NCI-H1694 treated with DMSO at 0.1 percent for 48 hours (cell line): ENCODE measurements at places on chromosomes 1 and 21.

DNA sequence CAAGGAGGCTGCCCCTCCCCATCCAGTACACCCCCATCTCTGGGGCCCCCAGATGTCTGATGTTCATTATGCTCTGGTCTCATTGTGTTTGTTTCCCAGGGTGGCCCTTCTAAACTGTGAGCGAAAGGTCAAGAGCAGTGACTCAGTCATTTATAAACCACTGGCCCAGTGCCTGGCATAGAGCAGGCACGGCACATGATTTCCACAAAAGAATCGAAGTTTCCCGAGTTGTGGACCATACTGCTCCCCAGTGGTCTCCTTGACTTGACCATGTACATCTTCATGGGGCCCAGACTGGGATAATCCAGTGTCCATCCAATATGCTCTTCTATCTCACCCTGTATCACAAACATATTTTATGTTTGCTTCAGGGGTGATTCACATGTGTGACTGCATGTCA lies 153.3 kb downstream of the NR5A2 start:
- DNase-seq, result no peak

DNA sequence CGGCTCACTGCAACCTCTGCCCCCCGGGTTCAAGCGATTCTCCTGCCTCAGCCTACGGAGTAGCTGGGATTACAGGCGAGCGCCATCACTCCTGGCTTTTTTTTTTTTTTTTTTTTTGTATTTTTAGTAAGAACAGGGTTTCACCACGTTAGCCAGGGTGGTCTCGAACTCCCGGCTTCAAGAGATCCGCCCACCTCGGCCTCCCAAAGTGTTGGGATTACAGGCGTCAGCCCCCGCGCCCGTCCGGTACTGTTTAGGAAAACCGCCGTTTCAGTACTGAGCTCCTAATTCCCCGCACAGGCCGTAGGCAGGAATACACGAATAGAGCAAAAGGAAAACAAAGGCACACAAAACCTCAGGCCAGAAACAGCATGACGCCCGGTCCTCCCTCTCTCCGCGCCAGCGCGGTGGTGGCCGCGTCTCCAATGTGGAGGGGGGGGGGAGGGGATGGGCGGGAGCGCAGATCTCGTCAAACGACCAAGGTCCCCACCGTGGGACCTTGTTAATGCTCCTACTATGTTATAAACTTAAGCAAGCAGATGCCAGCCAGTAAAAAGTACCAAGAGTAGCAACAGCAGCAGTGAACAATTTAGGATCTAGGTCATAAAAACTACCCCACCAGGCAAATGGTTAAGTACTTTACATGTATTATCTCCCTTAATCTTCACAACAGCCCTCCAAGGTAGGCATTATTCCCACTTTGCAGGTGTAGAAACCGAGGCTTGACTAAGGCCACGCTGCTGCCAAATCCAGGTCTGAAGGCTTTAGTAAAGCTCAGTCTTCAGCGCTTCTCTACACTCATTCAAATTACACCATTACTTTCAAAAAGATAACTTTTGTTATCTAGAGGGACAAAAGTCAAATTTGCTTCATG lies 648 bp upstream of the ADAR start:
- DNase-seq, result peak; percentile 64

DNA sequence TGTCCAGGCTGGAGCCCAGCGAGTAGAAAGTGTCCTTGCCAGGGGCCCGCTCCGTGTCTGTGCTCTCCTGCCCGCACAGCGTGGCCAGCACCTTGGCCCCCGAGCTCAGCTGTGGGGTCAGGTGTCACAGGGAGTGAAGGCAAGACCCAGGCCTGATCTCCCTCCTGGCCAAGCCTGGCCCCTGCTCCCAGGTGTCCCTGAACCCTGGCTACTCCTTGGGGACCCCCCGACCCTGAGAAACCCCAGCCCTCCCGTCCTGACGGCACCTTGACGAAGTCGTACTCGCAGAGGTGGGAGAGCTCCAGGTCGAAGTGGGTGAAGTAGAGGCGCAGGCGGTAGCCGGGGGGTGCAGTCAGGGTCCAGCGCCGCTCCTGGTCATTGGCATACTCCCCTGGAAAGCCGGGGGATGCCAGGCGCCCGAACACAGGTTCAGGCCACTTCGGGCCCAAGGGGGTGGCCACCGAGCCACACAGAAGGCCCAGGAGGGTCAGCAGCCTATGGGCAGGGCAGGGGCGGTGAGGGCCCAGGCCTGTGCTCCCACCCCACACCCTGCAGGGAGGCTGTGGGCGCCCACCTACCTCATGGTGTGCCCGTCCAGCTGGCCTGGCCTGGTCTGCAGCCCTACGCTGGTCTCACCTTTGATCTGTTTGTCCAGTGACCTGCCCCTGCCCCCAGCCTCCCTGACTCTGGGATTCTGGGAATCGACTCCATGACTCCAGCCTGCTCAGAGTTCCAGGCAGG lies at the start of gene MASP2:
Gene MASP2 (minus strand): TSS at position 615 of the 741 bp plus-strand sequence. CDS start 32 bp downstream, at position 583.
- DNase-seq, result no peak

DNA sequence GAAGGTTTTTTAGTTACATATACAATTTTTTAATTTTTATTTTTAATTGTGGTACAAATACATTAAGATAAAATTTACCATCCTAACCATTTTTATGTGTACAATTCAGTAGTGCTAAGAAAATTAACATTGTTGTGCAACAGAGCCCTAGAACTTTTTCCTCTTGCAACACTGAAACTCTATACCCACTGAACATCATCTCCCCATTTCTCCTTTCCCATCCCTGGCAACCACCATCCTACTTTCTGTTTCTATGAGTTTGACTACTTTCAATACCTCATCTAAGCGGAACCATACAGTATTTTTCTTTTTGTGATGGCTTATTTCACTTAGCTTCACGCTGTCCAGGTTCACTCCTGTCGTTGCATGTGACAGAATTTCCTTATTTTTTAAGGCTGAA lies 54.1 kb downstream of the PALMD start:
- no peak for DNase-seq

GRCh38 chr1:223298701-223299100 lies 65.3 kb downstream of the SUSD4 start:
- DNase-seq, result no peak

GRCh38 chr1:96073100-96073499 lies 648.5 kb upstream of the PTBP2 start:
- DNase-seq, result no peak

DNA sequence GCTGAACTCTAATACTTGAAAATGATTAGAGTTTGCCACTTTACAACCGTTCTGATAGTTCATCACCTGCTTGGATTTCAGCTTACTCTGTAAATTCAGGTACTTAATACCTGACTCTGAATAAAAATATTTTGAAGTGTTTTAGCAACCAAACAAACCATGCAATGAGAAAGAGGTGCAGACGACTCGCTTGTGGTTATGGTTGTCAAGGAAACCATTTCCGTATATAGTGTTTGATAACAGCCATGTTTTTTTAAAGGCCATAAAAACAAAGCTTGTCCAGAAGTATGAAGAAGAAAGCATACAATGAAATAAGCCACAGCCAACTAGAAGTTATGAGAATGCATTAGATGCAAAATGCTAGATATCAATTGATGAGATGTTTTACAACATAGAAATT lies 167.2 kb upstream of the HMCN1 start:
- no peak for DNase-seq

DNA sequence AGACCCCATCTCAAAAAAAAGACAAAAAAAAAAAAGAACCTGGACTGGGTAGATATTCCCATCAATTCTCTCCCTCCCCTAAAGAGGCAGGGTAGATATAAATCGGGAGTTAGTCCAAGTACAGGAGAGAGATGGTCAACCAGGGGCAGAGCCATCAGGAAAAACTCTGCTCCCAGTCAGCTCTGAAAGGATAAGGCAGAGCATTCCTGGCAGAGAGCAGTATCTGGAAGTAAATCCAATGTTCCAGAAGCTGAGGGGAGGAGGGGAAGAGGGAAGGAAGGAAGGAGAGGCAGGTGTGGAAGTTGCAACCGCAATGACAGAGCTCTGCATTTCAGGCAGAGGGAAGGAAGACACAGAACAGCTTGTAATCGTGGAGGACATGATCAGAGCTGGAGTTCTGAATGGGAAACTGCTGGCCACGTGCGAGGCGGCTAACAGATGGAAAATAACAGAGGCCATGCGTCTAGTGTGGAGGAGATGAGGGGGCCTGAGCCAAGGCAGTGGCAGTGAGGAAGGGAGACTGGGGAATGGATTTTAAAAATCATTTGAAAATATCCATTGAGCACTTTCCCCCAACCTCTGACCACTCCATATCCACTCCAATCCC lies 15.3 kb upstream of the VWA5B1 start:
- DNase-seq, result no peak

GRCh38 chr1:12580054-12580887 lies 37.7 kb downstream of the DHRS3 start:
- no peak for DNase-seq

GRCh38 chr1:68542586-68542985 lies 45.7 kb upstream of the DEPDC1 start:
- no peak for DNase-seq

GRCh38 chr1:186739515-186739914 lies 59.3 kb upstream of the PTGS2 start:
- no peak for DNase-seq

DNA sequence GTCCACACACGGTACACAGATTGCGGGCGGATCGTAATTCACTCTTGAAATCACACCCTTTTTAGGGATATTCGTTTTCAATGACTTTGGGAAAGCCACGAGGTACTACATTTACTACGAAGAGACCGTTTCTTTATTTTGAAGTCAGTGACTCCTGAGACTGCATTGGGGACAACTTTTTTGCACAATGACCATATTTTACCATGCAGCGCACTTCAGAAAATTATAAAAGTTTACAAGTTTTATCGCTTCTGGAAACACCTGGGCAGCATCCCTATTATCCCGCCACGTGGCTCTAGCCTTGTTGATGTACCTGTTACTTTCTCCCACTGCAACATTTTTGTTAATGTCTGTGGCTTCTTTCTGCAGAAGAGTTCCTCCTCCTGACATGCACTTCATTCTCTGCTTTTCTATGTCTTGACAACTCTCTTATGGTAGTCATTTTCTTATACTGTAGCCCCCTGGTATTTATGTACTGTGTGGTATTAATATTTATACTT lies 1.3 kb upstream of the AKT3 start:
- peak; percentile 100 for DNase-seq

DNA sequence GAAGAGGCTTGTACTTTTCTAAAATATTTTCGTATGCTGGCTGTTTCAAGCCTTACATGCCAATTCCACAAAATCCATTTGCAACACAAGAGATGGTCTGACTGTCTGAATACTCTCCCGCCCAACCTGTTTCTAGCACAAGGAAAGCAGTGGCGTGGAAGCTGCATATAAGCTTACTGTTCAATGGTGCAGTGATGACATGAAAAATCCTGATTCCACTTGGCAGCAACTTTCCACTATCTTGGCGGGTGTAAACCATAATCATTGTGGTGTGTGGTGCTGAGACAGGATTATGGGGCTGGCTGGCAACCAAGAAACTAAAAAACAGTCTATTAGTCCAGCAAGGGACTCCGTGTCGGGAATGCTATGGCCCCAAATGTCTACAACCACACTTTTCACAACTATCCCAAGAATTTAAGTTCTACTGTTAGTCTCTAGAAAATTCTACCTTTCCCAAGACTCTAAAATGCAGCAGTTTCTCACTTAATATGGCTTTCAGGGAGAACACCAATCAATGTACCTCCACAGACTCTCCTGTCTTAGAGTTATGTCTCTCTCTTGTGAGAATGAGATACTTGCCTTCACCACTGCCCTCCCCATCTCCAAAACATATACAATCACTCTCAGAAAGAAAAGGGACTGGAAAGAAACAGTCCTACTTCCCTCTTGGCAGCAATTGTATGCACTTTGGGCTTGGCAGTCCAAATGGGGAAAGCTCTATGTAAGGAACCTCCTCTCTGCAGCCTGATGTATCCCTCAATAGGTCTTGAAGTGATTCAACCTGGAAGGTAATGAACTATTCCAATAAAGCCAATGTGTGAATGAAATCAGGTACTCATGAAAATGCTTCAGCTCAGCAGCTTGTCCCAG lies 9.5 kb downstream of the COLGALT2 start:
- DNase-seq, result no peak

DNA sequence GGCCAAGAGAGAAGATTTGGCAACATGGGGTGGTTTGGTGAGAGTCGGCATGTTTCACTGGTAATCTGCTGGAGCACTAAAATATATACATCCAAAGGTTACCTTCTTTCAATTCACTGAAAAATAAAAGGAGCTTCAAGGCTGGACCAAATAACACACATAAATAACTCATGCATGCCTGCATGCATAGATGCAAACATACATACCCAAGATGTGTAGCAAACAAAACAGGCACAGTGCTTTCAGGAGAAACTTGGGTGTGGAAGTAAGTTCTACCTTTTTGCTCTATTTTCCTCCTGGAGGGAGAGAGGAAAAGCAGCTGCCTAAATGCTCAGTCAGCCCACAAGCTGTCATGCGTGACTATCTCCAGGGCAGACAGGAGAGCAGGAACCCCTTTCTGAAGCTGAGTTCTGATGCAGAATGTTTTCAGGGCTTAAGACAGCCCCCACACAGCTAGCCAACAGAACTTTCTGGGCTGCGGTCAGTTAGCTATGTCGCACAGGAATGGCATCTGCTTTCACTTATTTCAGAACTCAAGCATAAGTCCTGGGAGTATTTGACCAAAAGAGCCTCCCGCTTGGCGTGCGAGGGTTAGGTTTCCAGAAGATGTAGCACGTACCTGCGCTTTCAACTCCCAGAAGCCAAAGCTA lies 166.2 kb downstream of the TOMM20 start:
- no peak for DNase-seq

DNA sequence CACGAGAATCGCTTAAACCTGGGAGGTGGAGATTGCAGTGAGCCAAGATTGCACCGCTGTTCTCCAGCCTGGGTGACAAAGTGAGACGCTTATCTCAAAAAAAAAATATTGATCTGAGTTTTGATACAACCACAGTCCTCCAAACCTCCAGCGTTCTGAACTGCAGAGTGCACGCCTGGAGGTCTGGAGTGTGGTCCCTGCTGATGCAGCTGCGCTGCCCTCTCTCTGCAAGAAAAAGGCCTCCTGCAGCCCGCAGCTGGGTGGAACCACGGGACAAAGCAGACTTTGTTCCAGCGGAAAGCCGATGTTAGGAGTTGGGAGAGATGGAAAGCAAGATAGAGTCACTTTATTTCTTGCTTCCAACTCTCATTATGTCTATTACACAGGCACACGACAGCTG lies 144.9 kb upstream of the SOD1 start:
- DNase-seq, result peak; percentile 57

GRCh38 chr1:12654004-12654567 lies 10.2 kb downstream of the AADACL4 start:
- no peak for DNase-seq

DNA sequence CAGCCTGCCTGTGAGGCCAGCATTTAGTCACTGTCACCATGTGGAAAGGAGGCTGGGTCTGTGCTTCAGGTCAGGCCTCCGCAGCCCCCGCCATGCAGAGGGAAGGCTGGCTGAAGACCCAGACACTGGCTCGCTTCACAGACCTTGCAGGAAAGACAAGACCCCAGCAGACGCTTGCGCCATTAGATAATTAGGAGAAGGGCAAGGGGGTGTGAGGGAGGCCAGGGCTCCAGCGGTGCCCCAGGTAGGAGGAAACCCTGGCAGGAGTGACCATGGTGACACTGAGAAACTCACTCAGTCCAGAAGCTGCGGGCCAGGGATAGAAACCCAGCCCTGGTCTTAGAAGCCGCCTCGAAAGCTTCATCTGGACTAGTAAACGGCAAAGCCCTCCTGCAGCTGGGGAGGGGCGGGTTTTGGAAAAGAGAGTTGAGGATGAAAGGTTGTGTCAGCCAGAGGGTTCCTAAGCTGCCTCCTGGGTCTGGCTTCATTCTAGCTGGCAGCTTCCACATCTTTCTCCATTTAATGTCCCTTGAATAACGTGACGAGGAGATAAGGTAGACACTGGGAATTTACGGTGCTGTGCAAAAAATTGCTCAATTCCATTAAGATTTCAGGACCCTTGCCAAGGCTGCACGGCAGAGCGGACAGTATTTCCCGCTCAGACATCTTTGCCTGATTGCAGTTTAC lies 294.1 kb upstream of the VAMP3 start:
- no peak for DNase-seq

- DNase-seq, result no peak
These were observed 309.4 kb downstream of the NFIA start for GRCh38 chr1:61391730-61392129.
